ENCODE measurements at places on chromosomes 2 and 18.

DNA sequence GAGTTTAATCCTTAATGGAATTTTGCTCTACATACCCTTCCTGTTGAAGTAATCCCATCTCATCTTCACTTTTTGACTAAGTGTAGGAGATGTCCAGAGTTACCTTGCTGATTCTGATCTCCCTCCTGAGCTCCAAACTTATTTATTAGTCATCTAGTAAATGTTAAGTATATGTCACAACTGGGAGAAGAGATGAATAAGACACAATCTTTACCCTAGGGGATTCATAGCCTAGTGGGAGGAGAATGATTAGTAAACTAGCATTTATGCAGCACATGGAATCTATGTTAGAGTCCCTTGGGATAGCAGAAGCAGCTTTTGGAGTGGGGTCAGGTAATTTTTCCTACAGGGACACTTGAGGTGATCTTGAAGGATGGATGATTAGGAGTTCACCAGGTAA, 20.7 kb downstream of the ACVR2A start:
- DNase-seq: no peak

DNA sequence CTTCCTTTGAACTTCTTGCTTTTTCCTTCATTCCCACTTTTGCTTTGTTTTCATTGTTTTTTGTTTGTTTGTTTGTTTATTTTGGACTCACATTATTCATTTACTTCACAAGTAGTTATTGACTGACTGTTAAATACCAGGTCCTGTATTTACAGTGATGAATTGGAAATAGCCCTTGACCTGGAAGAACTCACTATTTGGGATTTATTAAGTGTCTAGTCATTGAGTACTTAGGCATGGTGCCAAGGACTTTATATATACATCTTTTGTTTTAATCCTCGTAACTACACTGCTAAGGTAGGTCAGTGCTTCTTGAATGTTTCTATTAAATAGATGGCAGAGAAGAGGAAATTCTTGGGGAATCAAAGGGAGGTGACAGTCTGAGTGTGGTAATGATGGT, 11.1 kb downstream of the SPOPL start:
- no peak for DNase-seq

DNA sequence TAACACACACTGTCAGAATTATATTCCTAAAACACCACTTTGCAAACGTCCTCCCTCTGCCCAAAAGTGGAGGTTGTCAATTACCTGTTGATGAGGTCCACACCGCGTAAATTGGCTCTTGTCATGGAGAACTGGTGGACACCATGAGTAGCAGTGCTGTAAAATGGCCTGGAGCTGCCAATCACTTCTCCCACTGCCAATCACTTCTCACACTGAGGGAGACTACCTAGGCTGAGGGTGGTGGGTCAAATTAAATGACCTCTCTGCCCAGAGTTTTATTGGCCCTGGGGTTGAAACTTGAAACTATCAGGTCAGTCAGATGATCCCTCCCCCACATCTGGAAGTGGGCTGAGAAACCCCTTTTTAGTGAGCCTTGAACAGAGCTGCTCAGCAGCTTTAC, 89.6 kb downstream of the SOWAHC start:
- DNase-seq: no peak

GRCh38 chr2:221786297-221786926, 214.3 kb upstream of the EPHA4 start:
- no peak for DNase-seq

DNA sequence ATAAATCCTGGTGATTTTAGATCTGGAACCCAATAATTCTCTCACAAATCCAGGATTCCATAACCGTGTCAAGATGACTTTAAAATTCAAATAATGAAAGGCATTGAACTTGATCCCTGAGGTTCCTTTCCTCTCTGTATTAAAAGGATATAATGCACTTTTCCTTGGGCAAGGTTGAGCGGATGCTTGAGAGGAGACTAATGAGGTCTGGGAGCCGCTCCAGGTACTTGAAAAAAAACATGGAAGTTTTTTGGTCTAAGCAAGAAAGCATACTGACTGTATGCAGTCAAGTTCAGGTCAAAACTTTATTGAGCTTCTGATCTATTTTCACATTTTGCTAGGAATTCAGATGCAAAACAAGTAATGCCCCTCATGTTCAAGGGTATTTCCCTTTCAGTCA, 318.5 kb downstream of the RAD51AP2 start:
- no peak for DNase-seq

GRCh38 chr2:45627911-45628310, 16.8 kb upstream of the SRBD1 start:
- DNase-seq: no peak
